ENCODE measurements at places on chromosomes 7 and 10.

DNA sequence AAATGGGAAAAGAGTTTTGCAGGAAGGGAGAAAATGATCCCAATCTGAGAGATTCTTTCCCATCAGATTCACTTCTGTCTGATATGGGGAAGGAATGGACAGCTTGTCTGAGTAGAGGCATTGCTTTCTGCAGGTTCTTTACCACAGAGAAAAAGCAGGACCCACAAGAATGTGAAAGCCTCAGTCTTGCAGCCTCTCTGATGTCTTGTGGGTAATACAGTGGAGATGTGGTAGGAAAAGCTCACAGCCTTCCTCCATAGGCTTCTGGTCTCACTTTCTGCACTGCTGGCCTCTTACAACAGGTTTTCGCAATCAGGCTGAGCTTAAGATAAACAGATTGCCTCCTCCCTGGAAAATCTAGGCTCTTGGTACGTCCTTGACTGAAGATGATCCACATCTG is 551 bp downstream of the IFIT1 start:
- DNase-seq = no peak

DNA sequence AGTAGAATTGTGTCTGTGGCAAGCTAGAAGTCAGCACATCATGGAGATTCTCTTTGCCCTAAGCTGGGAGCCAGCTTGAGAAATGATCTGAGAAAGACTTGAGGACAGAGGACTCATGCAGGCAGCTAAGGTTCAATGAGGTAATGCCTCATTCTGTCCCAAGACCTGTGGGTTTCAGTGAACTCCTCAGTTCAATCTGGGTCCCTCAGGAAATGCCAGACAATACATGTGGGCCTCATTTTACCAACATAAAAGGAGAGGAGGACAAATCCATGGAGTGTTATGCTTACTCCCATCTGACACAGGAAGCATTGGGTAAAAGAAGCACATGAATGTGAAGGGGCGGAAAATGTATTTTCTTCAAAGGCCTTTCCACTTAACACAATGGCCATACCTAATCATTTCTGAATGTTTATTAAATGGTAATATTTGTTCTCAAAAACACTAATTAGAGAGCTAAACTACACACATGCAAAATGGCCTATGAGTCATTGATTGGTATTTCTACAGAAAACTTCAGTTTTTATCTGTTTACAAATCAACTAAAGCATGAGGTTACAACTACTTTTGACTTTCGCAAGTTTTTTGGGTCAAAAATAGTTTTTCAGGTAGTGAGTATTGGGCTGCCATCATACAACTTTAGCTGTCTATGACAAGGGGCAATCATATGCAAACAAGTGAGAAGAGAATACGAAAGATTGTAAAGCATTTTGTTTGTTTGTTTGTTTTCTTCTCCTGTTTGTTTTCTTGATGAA is 205.3 kb downstream of the CHRM2 start:
- no peak for DNase-seq

DNA sequence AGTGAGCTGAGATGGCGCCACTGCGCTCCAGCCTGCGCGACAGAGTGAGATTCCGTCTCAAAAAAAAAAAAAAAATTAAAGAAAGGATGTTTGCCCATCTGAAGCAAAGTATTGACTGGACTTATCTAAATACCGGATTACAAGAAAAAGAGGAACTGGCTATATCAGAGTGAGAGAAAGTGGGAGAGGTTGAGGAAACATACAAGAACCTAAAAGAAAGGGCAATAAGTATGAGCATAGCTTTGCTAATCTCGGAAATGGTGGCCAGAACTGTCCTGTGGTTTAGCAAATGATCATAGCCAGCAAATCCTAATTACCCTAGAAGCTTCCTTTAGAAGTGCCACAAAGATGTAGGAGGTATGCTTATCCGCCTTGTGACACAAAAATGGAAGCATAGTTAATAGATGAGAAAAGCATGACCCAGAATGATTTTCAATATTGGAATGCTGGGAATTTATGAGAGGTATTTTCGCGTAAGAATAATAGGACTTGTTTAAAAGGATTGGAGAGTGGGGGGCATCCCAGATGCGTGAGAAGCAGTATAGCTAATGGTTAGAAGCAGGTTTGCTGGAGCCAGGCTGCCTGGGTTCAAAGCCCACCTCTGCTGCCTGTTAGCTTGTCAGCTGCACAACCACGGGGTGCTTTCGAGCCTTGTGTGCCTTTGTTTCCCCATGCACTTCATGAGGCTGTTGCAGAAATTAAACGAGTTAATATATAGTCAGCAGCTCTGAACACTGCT is 1.2 kb upstream of the GTPBP4 start:
- no peak for DNase-seq

DNA sequence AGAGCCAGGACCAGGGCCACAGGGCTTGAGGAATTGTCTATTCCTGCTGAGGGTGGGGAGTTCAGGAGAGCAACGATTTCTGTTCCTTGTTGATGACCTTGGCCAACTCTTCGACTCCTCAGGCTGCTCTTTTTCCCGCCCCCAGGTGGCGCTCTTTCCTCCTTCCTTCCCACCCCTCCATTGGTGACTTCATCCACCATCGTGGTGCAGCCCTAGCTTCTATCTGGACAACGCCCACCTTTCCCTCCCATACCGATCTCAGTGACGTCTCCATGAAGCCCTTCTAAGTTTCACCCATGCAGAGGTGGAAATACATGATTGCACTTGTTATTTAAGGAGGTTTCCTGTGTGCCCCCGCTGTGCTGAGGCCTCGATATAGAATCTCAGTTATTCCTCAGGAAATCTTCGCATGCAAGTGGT is 22.1 kb upstream of the CARD11 start:
- peak; percentile 65 for DNase-seq

DNA sequence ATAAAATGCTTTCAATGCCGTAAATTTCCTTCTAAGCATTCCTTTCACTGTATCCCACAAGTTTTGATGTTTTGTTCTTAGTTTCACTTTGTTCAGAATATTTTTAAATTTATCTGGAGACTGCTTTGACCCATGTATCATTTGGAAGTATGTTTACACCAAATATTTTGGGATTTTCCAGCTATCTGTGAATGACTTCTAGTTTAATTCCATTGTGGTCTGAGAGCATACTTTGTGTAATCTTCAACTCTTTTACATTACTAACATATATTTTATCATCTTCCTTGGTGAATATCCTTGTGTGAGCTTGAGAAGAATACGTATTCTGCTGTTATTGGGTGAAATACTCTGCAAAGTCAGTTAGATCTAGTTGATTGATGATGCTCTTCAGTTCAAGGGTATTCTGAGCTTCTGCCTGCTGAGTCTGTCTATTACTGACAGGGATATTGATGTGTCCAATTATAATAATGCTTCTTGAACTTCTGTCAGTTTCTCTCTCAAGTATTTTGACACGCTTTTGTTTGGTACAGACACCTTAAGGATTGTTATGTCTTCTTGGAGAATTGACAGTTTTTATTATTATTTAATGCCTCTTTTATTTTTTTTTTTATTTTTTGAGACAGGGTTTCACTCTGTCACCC is 31.6 kb downstream of the MKLN1 start:
- DNase-seq = no peak

GRCh38 chr7:51079494-51079893 is 237.1 kb downstream of the COBL start:
- no peak for DNase-seq

- DNase-seq = no peak
Observed at GRCh38 chr10:16950656-16951601, 133.7 kb upstream of the RSU1 start.

DNA sequence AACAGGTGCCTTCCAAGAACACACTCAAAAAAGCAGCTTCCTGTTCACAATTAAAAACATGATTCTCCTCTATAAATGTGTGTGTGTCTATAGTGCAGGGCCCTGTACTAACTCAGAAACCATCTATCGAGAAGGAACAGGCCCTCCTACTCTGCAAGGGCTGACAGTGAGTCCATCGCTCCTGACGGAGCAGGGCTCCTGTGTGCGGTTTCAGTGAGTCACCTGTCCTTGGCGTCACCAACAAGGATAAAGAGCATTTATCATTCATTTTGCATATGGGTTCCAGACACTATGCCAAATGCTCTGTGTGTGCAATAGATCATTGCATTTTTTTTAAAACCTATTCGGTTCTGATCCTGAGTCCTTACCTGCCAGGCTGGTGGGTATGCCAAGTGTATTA is 63.7 kb downstream of the TACC2 start:
- DNase-seq = no peak

- no peak for DNase-seq
Observed at GRCh38 chr7:16554518-16555236, 28.1 kb downstream of the LRRC72 start.

DNA sequence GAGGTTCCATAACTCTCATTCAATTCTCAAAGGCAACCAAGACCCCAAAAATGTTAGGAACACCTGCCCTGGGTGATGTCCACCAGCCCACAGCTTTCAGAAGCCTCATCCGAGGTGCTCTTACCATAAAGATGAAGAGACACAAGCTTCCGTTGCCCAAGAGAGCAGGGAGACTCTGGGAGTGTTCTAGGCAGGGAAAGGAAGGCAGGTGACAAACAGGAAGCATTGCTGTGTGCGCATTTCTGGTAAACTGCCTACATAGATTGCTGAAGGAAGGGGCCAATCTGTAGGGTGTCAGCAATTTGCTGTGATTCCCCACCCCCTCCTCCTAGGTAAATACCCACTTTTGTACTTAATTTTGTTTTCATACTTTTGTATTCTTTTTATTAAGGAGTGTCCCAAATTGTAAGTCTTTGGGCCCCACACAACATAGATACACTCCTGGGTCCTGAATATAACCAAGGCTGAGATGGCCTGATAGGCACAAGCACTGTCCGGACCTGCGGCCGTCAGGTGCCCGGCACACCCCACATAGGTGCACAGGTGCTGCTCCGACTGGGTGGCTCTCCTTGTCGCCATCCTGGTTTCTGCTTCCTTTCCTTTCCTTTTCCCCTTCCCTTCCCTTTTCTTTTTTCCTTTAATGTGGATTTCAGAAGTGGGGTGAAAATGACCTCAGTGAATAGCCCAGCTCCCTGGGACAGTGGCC is 51.4 kb upstream of the SMNDC1 start:
- DNase-seq = no peak

DNA sequence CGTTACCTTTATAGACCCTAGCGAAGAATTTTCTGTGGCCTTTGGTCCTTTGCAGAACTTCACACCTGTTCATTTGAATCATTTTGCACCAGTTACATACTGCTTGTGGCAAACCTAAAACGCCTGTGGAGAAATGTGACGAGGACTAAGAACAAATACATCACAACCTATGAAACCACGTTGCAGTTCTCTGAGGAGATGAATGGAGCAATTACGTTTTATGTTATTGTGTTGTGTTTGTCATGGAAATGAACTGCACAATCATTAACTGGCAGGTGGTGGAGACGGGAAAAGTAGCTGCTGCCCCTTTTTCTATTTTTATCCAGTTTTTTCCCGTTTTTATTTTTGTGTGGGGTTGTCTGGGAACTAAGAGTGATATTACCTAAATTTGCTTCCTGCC is 505.5 kb downstream of the SDK1 start:
- DNase-seq = no peak
